NCI-H748 treated with DMSO at 0.1 percent for 48 hours (cell line): ENCODE measurements at places on chromosomes 5 and 9.

DNA sequence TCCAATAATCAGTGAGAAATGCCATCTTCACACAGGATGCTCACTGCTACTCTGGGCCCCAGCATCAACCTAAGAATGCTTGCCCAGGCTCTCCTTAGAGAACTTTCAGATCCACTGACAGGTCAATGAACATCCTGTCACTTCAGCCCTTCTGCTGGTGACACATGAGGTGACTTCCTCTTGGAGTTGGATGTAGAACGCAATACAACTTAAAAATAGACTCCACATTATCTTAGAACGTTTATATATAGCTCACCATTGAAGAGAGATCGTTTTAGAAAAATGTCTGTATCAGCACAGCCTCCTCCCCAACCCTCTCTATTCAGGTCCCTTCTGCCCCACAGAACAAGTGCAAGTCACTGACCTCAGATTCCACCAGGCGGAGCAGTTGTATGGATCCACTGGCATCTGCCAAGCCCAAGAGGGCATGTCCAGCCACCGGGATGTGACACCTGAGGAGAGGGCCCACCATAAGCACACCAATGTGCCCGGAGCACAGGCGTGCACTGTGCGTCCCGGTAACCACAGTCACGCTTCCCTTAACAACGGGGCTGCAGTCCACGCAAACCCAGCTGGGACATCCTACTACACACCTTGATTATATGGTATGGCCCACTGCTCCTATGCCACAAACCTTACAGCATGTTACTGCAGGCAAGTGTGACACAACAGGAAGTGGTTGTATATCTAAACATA lies 2.9 kb downstream of the DPH7 start:
- DNase-seq = no peak

GRCh38 chr5:144711172-144711571 lies 540.5 kb downstream of the KCTD16 start:
- no peak for DNase-seq

- DNase-seq = no peak
Measured at GRCh38 chr5:151750121-151750520, 8.3 kb downstream of the ATOX1 start.

- DNase-seq = no peak
Measured at GRCh38 chr5:77893225-77893860, 117.2 kb upstream of the TBCA start.
